ENCODE measurements at places on chromosomes 5 and 9.

DNA sequence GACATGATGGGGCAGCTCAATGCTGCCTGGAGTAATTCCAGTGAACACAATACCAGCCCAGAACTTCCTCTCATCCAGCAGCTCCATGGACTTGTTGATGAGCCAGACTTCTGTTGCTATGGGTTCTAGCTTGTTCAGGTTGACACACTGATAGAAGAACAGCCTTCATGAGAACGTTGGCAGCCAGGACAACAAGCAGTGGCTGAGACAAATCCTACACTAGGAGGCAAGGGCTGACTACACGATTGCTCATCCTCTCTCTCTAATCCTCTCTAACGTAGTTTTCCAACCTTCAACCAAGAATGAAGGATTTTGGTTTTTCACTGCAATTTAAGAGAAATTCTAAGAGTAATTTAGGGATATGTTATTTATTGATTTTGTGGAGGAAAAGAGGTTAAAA, 67.8 kb downstream of the NIPSNAP3B start:
- DNase-seq: no peak

GRCh38 chr9:117184173-117184572, 230.7 kb downstream of the ASTN2 start:
- peak; percentile 34 for DNase-seq

GRCh38 chr9:110604171-110604601, 24.6 kb upstream of the SVEP1 start:
- DNase-seq: no peak

- no peak for DNase-seq
Measured at GRCh38 chr5:116480894-116481510, 93.6 kb downstream of the SEMA6A start.
